Myocyte (in vitro differentiated cells): ENCODE measurements at places on chromosomes 2 and 18.

GRCh38 chr2:68388772-68389171 is 23.7 kb downstream of the PLEK start:
- no peak for DNase-seq

DNA sequence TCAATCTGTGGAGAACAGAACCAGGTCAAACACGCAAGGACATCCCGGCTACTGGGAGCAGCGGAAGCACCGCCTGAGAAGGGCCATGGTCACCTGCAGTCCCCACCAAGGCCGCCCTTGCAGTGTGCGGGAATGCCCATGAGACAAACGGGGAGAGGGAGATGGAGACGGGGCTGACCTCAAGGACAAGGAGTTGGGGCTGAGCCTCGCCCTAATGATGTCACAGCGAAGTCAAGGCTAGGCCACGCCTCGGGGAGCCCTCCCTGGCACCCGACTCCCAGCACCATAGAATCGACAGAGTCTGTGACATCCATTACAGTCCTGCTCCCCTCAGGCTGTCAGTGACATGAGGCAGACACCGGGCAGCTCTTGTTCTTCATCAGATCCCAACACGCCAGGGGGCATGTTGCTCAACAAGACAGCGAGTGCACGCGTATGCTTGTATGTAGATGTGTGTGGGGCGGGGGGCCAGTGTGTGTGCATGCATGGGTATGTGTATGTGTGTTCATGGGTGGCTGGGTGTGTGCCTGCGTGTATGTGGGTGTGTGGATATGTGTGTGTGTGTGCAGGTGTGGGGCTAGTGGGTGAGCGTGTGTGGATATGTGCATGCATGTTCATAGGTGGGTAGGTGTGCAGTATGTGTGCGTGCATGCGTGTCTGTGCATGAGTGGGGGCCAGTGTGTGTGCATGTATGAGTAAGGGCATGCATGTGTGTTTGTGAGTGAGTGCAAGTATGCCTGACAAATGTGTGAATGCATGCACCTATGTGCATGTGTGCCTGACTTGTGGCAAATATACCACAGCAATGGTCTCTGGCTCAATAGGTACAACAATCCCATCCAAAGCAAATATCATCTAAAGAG is 57.0 kb downstream of the ANKMY1 start:
- no peak for DNase-seq

DNA sequence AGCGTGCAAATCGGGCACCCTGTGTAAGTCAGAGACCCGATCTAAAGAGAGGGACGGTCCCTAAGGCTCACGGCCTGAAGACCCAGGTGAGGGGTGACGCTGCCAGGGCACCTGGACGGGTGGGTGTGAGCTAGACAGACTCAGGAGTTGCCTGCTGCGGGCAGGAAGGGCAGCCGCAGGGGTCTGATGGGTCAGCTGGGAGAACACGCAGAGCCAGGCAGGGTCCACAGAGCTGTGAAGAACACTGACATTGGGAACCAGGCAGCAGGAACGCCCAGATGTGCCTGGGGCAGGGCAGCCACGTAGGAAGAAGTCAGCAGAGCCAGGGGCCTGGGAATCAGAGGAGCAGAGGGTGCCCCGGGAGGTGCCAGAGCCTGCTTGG is 25.9 kb downstream of the HDAC4 start:
- no peak for DNase-seq

DNA sequence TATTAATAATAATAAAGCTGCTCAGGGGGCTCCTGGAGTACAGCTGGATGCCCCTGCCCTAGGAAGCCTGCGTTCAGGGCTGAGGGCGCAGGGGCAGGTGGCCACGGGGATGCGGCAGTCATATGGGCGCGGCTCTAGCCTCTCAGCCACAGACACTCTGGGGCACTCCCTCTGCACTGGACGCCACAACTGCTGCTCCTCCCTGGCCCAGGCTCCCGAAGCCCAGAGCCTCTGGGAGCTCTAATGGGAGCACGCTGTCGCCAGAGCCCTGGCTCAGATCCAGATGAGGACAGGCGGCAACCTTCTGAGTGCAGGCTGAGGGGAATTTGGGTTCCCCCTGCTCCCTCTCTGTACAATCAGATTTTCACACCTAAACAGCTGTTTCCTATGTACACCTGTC is 93.6 kb downstream of the MTCL1 start:
- peak; percentile 98 for DNase-seq

- DNase-seq = no peak
These were observed 79.6 kb upstream of the GCFC2 start for GRCh38 chr2:75790121-75790813.

DNA sequence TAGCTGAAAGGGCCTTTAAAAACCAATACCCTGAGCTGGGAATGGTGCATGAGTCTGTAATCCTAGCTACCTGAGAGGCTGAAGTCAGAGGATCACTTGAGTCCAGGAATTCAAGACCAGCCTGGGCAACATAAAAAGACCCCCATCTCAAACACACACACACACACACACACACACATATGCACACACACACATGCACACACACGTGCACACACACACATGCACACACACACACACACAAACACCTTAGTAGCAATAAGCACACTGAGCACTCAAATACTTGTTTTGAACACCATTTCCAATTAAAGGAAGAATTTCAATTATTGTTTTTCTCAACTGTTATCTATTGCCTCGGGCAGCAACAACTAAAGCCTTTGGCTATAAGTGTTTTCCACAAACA is 25.6 kb upstream of the UBE2F start:
- no peak for DNase-seq

- no peak for DNase-seq
These were observed 1.8 kb downstream of the FBXO48 start for GRCh38 chr2:68465081-68465916.

DNA sequence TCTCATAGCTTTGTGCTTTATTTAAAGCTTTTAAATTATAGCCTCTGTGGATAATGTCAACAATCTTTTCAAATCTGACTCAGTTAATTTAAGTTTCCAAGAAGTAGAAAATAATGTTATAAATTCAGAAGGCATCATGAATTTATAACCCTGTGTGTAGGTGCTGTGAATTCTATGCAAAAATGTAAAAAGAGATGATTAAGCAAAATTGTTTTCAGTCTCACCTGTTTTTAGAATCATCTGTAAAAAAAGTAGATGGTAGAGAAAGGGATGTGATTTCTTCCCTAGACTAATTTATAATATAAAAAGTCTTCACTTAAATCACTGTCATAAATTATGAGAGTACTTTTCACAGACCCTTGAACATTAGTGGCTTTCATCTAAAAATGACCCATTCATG is 85.6 kb upstream of the NOSTRIN start:
- no peak for DNase-seq

GRCh38 chr2:61167579-61167978 is 5.6 kb downstream of the C2orf74 start:
- DNase-seq = no peak

DNA sequence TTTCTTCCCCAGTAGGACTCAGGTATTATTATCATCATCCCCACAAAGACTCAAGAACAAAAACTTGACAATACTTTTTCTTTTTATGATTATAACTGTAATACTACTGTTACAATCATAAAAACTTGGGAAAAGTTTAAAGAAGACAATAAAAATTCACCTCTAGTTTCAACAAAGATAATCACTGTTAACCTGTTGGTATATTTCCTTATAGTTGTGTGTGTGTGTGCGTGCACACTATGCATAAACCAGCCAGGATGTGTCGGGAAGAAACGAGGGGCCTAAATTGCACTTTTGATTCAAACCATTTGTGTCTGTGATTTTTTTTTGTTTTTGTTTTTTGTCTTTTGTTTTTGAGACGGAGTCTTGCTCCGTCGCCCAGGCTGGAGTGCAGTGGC is 233.0 kb downstream of the TPGS2 start:
- no peak for DNase-seq

GRCh38 chr2:50591021-50591420 is 440.9 kb downstream of the NRXN1 start:
- no peak for DNase-seq

DNA sequence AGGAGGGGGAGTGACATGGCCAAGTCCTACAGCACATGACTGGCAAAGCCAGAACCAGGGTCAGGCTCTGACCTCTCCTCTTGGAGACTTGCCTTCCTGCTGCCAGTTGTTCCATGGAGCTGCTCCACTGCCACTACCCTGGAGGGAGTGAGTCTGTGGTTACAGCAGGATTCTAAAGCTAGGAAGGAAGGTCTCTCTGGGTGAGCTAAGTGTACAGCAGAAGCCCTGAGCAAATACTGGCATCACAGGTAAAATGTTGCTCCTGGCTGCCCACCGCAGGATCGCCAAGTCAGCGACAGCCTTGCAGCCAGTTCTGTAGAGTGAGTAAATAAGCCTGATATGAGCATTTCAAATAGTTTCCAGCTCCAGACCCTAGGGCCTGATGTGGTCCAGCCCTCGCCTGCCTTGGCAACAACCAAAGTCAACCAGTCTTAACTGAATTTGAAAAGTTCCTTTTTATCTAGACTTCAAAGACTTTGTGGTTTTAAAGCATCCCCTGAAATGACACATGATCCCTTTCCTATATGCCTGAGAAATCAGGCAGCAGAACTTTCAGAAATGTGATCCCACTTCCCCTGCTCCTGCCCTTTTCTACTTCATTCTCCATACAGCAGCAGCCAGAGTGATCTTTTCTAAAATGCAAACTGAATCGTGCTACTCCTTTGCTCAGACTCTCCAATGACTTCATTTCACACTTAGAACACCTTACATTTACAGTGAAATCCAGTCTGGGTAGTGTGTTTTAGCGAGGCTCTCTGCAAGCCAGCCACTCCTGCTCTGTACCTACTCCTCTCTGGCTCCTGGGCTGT is 114.3 kb downstream of the MGAT5 start:
- DNase-seq = peak; percentile 87

GRCh38 chr2:230410861-230411569 is 5.0 kb upstream of the SP100 start:
- no peak for DNase-seq

- DNase-seq = no peak
These were observed 9.8 kb upstream of the GPC1 start for GRCh38 chr2:240425697-240426096.

- DNase-seq = peak; percentile 66
These were observed 6.4 kb upstream of the PROC start for GRCh38 chr2:127411653-127412369.

GRCh38 chr2:60405271-60405919 is 148.1 kb downstream of the BCL11A start:
- no peak for DNase-seq

- DNase-seq = no peak
These were observed 20.5 kb downstream of the IL18R1 start for GRCh38 chr2:102376052-102376591.

- peak; percentile 81 for DNase-seq
These were observed 60.5 kb upstream of the POMC start for GRCh38 chr2:25228848-25229278.

- no peak for DNase-seq
These were observed 12.3 kb downstream of the YIPF4 start for GRCh38 chr2:32290000-32290339.

DNA sequence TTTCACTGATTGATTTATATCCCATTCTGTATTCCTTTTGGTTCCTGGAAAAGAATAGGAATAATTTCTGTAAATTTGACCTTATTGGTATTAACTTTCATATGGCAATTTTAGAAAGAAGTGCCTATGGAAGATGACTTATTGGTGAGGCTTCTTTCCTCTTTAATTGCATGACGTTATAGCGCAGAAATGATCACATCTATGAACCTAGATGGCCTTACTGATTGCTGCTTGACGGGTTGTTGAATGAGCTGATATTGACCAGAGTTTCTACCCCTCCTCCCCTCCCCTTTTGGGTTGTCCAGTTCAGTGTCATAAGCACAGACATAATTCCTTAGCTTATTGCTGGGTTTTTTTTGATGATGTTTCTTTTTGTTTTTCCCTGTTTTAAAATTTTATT is 14.6 kb downstream of the ACSL3 start:
- no peak for DNase-seq

- no peak for DNase-seq
These were observed 90.1 kb downstream of the ACKR3 start for GRCh38 chr2:236659758-236660150.

DNA sequence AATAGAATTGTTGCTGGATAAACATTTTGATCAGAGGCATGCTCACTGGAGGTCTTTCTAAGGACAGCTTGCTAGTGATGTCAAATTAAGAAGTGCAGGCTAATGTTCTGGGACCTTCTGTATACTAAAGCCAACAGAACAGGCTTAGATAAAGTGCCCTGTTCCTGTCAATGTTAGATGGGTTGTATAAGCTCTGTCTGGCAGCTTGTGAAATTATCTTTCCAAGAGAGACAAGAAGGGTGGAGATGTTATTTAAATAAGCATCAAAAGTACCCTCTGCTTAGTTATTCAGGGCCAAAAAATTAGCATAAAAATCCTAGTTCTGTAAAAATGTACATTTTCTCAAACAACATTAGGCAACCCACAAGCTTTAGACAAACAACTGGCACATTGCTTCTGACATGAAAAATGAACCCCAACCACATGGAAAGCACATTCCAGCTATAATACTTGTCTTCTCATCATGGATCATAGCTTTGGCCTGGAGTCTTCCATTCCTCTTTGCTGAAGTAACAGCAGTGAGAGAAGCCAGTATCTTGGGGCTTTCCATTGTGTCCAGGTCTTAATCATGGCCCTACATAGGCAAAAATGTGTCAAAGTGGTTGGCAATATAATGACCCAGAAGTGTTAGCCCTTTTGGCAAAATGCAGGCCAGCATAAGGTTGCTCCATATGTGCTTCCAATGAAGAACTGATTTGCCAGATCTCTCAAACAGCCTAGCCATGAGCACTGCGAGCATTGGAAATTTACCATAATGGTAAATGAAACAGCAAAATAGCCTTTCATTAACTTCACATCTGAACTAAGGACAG is 478.1 kb upstream of the ZNF804A start:
- DNase-seq = no peak

- DNase-seq = no peak
These were observed 9.6 kb downstream of the ANTXR1 start for GRCh38 chr2:69022548-69022947.

- no peak for DNase-seq
These were observed 50.9 kb downstream of the MARCO start for GRCh38 chr2:118992740-118993391.

- no peak for DNase-seq
These were observed 18.4 kb downstream of the UPP2 start for GRCh38 chr2:158120102-158120501.

DNA sequence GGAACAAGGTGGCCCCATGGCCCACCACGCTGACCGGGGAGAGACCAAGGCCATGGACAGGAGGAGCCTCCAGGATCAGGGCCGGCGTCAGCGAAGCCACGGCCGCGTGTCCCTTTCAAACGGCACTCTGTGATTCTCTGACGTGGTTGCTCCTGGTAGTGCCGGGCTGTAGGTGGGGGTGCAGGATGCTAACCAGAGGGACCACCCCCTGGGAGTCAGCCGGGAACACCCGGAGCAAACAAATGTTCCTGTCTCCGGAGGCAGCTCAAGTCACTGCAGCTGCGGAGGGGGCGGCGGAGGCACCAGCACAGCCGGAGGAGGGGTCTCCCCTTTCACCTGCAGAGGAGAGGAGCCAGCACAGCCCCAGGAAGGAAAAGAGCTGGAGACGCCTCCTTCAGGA is 750.6 kb upstream of the SALL3 start:
- DNase-seq = no peak
